ENCODE measurements at places on chromosomes 11 and 22.

GRCh38 chr22:27827604-27828587 is 26.3 kb upstream of the MN1 start:
- DNase-seq, result no peak

GRCh38 chr11:34192481-34193401 is 87.3 kb downstream of the NAT10 start:
- no peak for DNase-seq

GRCh38 chr11:123166071-123166559 is 28.9 kb downstream of the CLMP start:
- DNase-seq, result no peak

GRCh38 chr22:23204541-23205157 is 24.3 kb downstream of the BCR start:
- DNase-seq, result no peak

DNA sequence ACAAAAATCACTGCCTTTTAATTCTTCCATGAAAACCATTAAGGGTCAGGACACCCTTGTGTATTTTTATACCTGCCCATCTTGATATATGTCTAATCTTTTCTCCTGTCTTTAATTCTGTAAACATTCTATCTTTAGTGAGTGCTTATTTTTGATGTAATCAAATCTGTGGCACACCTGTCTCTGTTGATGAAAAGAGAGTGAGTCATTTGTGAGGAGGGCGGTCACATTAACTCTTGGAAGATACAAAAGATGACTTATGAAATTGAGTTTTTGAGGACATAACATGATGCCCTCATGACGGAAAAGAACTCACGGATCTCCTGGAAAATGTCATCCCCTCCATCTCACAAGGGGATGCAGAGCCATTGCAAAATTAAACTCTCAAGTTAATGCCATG is 206.5 kb upstream of the PGR start:
- DNase-seq, result no peak

DNA sequence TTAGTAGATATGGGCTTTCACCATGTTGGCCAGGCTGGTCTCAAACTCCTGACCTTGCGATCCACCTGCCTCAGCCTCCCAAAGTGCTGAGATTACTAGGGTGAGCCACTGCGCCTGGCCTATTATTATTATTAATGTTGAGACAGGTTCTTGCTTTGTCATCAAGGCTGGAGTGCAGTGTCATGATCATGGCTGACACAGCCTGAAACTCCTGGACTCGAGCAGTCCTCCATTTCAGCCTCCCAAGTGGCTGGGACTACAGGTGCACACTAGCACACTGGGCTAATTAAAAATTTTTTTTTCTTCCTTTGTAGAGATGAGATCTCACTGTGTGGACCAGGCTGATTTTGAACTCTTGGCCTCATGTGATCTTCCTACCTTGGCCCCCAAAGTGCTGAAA is 102.0 kb downstream of the STIM1 start:
- no peak for DNase-seq

All from stimulated activated CD8-positive, alpha-beta memory T cell treated with anti-CD3 and anti-CD28 coated beads, Interleukin-15, amount 100 ng/mL, for 24 hours (primary cell).